ENCODE measurements at places on chromosomes 1 and 21. TPM values are rescaled to one million over a fixed set of nuclear protein-coding genes. Genes with fewer than 3 reads are reported as not detected.

- DNase-seq: no peak
These were observed 105.5 kb upstream of the TARDBP start for GRCh38 chr1:10906866-10907519.

The LCE3E gene
- not detected for total RNA-seq

The MIXL1 gene
- total RNA-seq: not detected

GRCh38 chr1:34163792-34164731 is 968 bp downstream of the CSMD2 start:
- DNase-seq: no peak

DNA sequence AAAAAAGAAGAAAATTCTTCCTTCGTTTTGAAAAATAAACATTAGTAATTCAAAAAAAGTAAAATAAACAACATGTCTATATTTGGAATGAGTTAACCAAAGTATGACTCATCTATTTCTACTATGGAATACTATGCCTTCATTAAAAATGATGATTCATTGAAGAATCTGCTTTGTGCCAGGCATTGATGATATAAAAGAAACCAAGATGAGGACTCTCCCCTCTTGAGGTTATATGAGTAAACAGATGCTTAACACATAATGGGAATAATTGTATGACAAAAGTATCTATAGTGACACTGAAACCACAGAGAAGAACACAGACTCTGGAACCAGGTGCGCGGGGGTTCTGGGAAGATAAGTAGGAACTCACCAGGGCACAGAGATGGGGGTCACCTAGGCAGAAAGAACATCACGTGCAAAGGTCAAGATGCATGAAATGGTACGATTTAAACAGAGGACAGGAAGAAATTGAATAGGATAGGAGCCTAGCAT is 18.8 kb downstream of the ELF3 start:
- no peak for DNase-seq

- DNase-seq: no peak
These were observed 441.7 kb downstream of the PRDM2 start for GRCh38 chr1:14141656-14142055.

- DNase-seq: no peak
These were observed 18.1 kb downstream of the CITED4 start for GRCh38 chr1:40844079-40844478.

The FCGR3A gene
- total RNA-seq: 36.0 TPM

The CATSPERE gene
- 0.72 TPM for total RNA-seq

Data from mucosa of gallbladder (tissue), 1 donor.